D721Med (cell line): ENCODE measurements at places on chromosomes 2 and 18.

- DNase-seq = no peak
Measured at GRCh38 chr2:10550206-10551001, 102.3 kb upstream of the ODC1 start.

GRCh38 chr18:67511840-67512239 is 4.7 kb downstream of the DSEL start:
- DNase-seq = no peak

DNA sequence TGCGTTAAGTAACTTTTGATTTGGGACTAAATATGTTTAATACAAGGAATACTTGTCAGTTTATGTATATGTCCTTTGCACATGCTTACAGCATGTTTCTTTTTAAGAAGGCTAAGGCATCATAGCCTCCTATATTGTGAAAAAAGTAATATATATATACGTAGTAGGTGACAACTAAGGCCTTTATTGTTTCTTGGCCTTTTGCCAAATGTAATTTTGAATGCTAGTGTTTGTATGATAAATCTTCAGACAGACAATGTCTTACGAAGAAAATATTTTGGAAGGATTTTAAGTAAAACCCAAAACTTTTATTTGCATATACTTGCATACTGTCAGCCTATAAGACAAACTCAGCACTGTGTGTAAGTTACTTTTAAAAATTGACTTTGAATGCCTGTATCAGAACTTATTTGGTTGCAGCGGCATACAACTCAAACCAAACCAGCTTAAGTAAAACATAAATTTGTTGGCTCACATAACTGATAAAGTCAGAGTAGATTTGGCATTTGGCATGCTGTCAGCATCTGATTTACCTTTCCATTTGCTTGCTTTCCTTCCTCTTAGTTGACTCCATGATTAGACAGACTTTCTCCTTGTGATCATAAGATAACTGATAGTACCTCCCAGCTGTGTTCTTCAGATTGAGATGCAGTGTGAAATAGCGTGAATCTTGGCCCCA is 24.4 kb downstream of the UBE2E3 start:
- no peak for DNase-seq

GRCh38 chr18:76932026-76932819 is 109.9 kb downstream of the ZNF236 start:
- DNase-seq = no peak

- DNase-seq = no peak
Measured at GRCh38 chr18:49344825-49345224, 115.6 kb downstream of the DYM start.

DNA sequence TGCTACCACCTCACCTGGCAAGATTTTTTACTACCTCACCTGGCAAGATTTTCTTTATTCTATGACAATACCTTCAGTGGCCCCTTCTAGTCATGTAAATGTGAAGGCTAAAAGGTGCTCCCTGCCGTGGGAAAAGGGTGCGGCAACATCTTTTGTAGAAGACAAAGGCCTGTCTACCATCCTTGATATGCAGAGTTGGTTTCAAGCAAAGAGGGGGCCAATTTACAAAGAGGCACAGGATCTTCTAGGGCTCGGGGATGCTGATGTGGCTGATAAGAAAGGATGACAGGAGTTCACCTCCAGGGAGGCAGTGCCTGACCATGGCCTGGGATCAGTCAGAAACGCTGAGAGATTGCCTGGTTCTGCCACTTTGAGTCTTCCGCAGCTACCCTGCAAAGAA is 165.4 kb upstream of the SLC1A4 start:
- DNase-seq = no peak

GRCh38 chr2:198697218-198697617 is 760.5 kb downstream of the SATB2 start:
- no peak for DNase-seq

- DNase-seq = peak; percentile 87
Measured at GRCh38 chr2:113324684-113325160, 46.0 kb upstream of the PAX8 start.

DNA sequence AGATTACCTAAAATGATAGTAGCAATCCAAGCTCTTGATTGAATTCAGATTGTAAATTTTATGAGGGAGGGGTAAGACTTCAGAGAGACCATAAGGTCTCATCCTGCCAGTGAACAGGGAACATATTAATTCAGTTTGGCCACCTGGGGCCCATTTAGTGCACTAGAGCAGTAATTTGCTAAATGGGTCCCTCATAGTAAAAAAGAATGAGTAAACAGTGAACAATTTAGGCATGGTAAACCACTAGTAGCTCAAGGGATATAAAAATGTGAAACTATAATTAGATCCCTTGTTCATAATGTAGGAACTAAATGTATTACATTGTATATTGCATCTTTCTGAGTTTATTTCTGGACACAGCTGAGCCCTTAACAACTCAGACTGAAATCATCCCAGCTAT is 4.9 kb upstream of the PHLPP1 start:
- no peak for DNase-seq

DNA sequence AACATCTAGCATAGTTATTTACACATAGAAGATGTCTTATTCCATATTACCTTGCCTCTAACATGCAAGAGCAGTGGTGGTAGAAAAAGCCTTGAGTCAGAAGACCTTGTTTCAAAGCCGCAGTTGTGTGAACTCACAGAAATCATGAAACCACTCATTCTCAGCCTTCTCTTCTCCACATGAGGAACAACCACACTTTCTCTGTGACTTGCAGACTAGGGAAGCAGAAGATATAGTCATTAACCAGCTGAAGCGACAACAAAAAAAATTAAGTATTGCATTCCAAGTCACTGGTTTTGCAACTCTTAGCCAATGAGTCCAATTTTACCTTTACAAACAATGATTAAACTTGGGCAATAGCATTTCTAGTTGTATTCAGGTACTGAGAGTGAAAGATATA is 19.0 kb downstream of the TWSG1 start:
- DNase-seq = no peak

- no peak for DNase-seq
Measured at GRCh38 chr18:44171301-44171700, 509.4 kb upstream of the SETBP1 start.

GRCh38 chr2:67255933-67256615 is 141.1 kb upstream of the ETAA1 start:
- no peak for DNase-seq

- no peak for DNase-seq
Measured at GRCh38 chr2:220279840-220280239, 652.4 kb downstream of the SLC4A3 start.

- no peak for DNase-seq
Measured at GRCh38 chr2:203889542-203889941, 22.0 kb downstream of the CTLA4 start.

DNA sequence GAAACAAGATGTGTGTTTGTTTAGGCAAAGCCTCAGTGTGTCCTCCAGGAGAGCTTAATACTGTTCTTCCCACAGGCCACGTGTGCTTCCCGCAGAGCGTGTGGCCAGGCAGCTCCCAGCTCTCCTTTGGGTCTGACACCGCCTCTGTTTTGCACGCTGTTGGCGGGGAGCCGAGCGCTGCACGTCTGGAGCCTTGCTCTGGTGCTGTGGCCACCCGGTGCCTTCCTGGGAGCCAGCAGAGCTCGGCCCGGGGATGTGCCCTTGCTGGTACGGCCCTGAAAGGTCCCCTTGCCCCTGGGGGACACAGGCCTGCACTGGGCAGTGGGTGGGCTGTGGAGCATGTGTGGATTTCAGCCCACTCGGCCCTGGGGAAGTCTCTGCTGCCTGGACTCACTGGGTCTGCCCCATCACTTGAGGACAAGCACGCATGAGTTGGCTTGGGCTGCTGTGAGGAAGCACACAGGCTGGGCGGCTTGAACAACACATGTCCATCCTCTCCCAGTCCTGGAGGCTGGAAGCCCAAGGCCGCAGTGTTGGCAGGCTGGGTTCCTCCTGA is 160.7 kb upstream of the HDAC4 start:
- no peak for DNase-seq

GRCh38 chr2:18918280-18918679 is 328.9 kb upstream of the NT5C1B start:
- no peak for DNase-seq

DNA sequence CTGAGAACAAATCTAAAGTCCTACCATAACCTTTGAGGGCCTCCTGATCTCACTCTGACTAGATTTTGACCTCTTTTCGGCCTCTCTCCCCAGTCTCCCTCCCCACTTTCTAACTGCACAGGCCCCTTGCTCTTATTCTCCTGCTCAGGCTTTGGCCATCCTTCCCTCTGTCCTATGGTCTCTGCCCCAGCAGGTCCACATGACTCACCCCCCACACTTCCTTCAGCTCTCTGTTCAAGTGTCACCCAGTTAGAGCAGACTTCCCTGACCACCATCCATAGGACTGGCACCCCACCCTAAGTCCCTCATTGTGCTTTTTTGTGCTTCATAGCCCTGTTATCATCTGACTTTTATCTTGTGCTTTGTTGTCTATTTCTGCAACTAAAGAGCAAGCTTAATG is 41.2 kb upstream of the NT5C1B start:
- DNase-seq = no peak

GRCh38 chr2:138959031-138959430 is 178.8 kb upstream of the NXPH2 start:
- peak; percentile 19 for DNase-seq

DNA sequence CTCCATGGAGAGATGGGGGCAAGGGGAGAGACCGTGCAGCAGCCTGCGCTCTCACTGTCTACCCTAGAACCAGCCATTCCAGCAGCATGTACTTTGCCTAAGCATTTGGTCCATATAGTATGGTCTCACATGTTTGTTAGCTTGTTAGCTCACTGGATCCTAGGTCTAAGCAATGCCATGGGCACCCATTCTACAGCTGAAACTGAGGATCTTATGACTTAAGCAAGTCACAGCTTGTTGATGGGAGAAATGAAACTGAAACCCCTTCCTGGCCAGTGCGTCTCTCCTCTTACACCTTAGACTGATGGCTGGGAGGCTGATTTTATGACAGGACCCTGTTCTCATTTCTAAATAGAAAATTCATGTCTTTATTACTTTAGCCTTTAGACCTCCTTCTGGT is 90.1 kb downstream of the EPAS1 start:
- DNase-seq = no peak

DNA sequence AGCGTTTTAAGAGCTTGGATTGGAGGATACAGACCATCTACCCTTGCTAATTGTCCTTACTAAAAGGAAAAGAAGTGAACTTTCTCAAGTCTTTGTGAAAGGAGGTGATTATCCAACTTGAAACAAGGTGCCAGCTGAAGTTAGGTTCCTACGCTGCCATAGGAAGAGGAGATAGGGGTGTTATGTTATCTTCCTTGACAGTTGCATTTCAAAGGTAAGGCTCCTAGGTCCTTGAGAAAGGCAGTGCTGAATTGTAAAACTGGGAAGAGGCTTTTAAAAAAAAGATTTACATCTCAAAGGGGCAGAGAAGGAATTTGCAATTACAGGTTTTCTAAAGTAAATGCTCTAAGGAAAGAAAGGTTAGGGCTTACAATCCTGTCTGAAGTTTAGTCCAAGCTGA is 810.2 kb upstream of the LRATD1 start:
- no peak for DNase-seq

GRCh38 chr2:73890301-73891092 is 2.3 kb upstream of the ACTG2 start:
- no peak for DNase-seq

GRCh38 chr18:76098674-76099411 is 396.2 kb downstream of the ZNF516 start:
- DNase-seq = no peak

- DNase-seq = no peak
Measured at GRCh38 chr2:17729880-17730279, 23.7 kb downstream of the SMC6 start.

GRCh38 chr2:241232736-241233575 is 44.5 kb downstream of the ANO7 start:
- no peak for DNase-seq

GRCh38 chr2:105143467-105144151 is 97.9 kb upstream of the GPR45 start:
- DNase-seq = no peak

GRCh38 chr2:184338771-184339170 is 259.6 kb upstream of the ZNF804A start:
- DNase-seq = no peak

GRCh38 chr2:85355073-85355410 is 473 bp downstream of the ELMOD3 start:
- DNase-seq = no peak

DNA sequence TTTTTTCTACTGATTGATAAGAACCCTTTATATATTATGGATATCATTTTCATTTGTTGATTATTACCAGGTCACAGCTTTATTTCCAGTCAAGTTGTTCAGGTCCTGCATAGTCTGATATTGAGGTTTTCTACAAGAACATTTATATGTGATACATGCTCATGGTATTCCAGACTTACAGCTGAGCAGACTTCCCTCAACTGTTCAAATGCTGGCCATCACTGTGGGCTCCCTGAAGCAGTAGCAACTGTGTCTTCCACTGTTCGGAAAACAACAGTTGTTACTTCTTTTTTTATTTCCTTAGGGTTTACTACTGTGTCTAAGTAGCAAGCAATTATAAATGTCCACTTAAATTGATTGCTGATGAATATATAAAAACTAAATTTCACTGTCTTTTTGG is 79.5 kb downstream of the DGKD start:
- no peak for DNase-seq

DNA sequence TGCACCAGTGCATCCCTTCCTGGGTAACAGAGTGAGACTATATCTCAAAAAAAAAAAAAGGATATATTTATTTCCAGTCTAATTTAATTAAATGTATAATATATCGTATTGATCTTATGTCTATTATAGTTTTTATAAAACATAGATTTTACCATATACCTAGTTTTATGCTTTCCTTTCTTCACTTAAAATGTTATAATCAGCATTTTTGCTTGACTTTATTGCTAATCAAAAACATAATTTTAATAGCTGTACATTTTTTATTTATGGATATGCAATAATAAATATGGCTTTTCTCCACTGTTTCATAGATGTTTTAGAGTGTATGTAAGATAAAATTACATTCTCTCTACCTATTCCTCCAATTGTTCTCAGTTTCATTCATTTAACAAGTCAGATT is 958.0 kb downstream of the EPHA4 start:
- DNase-seq = no peak

- no peak for DNase-seq
Measured at GRCh38 chr2:171347591-171348032, 86.2 kb downstream of the METTL8 start.

DNA sequence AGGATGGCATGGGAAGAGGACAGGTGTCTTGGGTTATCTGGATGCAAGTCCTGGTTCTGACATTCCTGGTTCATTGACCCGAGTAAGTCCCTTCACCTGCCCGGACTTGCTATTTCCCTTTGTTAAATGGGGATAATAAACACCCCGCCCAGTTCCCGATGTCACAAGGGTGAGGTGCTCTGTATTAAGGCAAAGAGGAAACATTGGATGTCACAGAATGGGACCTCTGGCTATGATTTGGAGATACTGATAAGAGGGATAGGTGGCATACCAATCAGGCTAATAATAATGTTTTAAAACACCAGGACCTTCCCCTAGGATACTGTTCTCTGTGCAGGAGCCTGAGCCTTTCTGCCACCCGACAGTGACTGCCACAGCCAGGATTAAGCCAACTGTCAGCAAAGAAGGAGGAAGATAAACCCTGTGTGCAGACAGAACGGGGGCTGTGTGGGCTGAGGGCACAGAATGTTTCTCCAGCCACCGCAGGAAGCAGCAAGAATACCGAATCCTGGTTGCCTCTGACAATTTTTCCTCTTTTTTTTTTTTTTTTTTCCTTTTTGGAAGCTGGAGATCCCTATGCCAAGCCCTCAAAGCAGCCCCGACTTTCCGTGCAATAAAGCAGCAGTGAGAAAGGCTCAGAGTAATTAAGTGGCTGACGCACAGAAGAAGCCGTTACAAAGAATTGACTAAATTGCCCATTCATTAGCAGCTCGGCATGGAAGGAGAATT is 336.6 kb downstream of the SMAD2 start:
- DNase-seq = peak; percentile 52
